ENCODE measurements at places on chromosomes 4 and X.
A peak's percentile ranks its signal among the peaks of the same experiment; 100 is the strongest.

DNA sequence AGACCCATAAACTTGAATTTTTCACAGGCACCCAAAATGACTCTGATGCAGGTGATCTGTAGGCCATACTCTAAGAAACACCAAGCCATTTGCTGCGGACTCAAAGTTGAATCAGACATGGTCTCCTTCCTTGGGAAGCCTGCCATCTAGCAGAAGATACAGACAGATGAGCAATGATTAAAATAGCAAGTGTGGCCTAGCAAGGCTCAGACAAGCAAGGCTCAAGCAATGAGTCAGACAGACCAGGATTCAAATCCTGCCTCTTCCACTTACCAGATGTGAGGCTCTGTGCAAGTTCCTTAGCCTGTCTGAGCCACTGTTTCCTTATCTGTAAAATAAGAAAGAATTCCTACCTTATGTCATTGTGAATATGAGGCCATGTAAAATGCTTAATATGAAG, 2.3 kb downstream of the CCDC149 start:
- no peak for DNase-seq

- DNase-seq: no peak
Observed at GRCh38 chr4:164304101-164304639, 449.8 kb upstream of the SMIM31 start.

- DNase-seq: no peak
Observed at GRCh38 chr4:145488310-145488709, 6.7 kb downstream of the SMAD1 start.

GRCh38 chr4:38306482-38307071, 346.4 kb downstream of the PTTG2 start:
- DNase-seq: no peak

DNA sequence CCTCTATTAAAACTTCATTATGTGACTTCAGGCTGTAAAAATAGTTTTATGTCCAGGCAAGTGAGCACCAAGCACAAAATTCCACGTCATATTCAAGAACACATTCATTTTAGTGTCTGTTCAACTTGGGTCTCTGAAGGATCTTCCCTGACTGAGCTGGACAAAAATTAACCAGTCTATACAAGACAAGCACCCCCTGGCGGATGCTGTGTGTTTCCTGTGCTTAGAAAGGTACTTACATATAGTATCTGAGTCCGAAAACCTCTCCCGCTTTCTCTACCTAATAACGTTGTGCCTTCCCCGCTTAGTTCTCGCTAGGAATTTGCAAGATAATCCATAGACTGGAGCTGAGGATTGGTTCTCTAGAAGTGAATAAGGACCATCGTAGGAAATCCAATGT, 2214.5 kb upstream of the TENM3 start:
- DNase-seq: no peak

GRCh38 chrX:6225911-6226595, 2.6 kb downstream of the NLGN4X start:
- no peak for DNase-seq

- DNase-seq: no peak
Observed at GRCh38 chr4:81811562-81812293, 340.0 kb upstream of the RASGEF1B start.

- DNase-seq: no peak
Observed at GRCh38 chr4:106986486-106986885, 49.6 kb downstream of the DKK2 start.

DNA sequence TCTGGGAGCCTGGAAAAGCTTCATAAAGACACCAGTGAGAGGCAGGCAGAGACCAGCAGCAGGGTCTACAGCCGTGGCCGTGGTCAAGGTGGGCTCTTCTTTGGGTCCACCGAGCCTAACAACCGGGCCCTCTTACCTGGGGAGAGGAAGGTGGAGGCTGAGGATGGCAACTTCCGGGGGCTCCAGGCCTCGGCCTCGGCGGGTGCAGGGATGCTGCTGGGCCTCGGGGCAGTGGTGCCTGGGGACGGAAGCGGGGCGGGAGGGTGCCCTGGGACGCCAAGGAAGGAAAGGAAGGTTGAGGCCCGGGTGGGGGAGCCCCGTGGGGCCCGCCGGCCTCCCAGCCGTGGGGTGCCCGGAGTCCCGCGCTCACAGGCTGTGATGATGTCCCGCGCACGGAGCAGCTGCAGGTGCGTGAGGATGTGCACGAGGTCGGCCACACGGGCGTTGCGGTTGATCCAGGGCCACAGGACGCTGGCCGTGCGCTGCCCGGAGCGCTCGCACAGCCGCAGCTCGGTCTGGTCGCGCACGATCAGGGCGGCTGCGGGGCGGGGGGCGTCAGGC, 561 bp downstream of the IRAK1 start:
- DNase-seq: no peak

- no peak for DNase-seq
Observed at GRCh38 chrX:261167-261918, 19.8 kb upstream of the PLCXD1 start.

GRCh38 chr4:48296365-48296764, 26.7 kb upstream of the TEC start:
- no peak for DNase-seq

- DNase-seq: no peak
Observed at GRCh38 chr4:14236359-14236758, 608.8 kb upstream of the BOD1L1 start.

DNA sequence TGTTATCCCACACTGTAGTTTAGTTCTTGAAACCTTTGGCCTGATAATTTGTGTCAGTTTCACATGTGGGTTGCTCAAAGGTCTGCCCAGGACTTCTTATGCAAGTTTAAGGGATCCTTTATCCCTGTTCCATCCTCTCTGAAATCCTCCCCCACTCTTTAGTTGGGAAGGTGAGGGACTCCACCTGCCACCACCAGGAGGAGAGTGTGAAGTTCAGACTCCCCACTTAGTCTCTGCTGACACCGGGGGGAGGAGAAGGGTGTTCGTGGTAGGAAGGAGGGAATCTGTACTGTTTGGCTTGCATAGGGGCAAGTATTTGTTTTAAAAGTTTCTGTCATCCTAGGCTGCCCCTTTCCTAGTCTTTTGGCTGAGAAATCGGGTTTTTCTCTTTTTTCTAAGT, 211.8 kb downstream of the PPP4R3C start:
- DNase-seq: no peak

- no peak for DNase-seq
Observed at GRCh38 chr4:13548059-13548983, 4.0 kb upstream of the NKX3-2 start.

- DNase-seq: no peak
Observed at GRCh38 chr4:183506389-183506735, 1.5 kb downstream of the ING2 start.

GRCh38 chr4:119641765-119642164, 13.2 kb upstream of the PDE5A start:
- no peak for DNase-seq

- no peak for DNase-seq
Observed at GRCh38 chr4:21452931-21453330, 495.6 kb downstream of the KCNIP4 start.

DNA sequence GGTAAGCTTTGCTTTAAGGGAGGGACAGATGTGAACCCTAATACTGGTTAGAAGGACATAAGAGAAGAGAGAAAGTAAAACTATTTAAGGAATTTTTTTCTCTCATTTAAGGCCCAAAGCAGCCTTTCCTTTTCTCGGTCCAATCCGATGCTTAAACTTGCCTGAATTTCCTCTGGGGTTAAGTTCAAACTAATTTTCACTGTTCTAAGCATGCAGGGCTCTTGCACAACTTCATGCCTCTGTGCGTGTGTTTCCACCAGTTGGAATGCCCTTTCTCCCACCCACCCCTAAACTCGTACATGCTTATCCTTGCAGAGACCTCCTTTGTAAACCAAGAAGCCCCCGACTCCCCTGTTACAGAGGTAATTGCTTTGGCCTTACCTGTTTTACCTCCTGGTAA, 204.7 kb downstream of the CBR4 start:
- no peak for DNase-seq

DNA sequence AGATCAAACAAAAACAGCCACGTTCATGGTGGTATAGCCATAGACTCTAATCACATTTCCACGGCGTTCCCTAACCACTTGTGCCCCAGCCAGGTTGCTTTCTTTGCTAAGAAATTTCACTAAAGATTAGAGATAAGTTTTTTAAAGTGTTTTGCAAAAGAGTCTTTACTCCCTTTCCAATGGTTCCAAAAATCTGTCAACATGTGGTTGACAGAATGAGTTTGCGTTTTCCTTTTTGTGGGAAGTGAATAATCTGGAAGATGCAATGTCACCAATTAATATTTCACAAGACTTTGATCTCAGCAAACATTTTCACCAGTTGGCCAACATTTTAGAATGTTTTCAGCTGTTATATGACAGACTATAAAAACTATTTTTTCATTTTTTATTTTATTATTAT, 35.3 kb downstream of the CXCL1 start:
- no peak for DNase-seq

- DNase-seq: no peak
Observed at GRCh38 chrX:18927558-18927957, 56.4 kb downstream of the PHKA2 start.

GRCh38 chrX:74015379-74016019, 288.5 kb upstream of the ZCCHC13 start:
- DNase-seq: peak; percentile 15

DNA sequence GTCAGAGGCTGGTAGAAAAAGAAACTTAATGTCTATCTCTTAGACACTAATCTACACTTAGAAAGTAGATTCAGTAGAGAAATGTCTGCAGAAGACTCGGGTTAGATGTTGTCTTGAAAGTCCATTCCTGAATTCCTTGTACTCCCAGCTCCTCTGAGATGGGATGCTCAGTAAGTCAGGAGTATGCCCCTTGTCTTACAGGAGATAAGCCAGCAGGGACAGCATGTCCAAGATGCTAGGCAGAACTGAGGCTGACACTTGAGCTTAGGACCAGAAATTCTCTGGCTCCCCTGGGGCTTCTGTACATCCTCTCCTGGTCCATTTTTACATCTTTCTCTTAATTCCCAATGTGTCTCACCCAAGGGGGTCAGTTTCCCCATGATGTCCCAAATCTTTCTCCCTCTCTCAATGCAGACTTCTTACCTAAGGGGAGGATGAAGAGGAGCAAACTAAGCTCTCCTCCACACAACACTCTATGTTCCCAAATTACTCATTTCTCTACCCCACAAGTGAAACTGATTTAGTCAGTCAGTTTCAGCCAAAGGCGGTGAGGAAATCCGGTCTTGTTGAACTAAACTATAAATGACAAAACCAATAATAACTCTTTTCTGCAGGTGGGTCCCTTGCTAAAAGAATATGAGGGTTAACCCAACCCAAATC, 558.2 kb upstream of the DIPK2B start:
- no peak for DNase-seq

DNA sequence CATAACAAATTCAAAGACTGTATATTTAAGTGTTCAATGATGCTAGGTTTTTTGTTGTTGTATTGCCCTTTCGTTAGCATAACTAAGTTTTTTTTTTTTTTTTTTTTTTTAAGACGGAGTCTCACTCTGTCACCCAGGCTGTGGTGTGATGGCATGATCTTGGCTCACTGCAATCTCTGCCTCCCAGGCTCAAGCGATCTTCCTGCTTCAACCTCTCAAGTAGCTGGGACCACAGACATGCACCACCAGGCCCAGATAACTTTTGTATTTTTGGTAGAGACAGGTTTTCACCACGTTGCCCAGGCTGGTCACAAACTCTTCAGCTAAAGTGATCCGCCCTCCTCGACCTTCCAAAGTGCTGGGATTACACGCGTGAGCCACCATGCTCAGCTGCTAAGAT, 7.0 kb downstream of the SH3BGRL start:
- DNase-seq: no peak

DNA sequence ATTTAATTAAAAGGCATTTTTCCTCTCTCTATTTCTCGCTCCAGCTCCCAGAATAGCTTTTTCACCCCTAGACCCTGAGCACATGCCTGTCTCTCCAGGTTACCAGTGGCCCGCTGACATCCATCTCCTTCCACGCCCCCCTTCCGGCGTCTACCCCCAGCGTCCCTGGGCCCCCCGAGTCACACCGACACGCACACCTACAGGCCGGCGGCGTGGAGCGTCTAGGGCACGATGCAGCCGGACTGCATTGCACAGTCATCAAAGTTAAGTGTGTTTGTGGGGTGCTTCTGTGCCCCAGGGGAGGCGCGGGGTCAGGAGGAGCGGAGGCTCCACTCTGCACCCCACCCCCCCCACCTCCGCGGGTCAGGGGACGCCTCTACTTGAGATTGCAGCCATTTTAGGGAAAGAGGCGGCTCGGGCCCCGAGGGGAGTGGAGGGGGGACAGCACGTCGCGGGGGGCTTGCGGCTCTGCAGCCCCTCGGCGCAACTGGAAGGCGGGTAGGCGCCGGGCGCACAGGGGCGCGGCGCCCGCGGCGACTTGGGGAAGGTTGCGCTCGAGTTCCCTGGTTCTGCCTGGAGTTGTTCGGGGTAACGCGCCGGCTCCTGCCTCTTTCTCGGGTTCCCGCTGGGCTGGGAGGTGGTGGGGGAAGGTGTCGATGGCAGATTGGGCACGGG, 112.7 kb downstream of the DHX15 start:
- no peak for DNase-seq

- DNase-seq: no peak
Observed at GRCh38 chr4:87865288-87865687, 32.5 kb downstream of the MEPE start.
